GM13976 (cell line): ENCODE measurements at places on chromosomes 13 and 19.

GRCh38 chr19:47240996-47241918, 10.3 kb upstream of the BBC3 start:
- peak; percentile 85 for DNase-seq

- no peak for DNase-seq
These were observed 3.9 kb upstream of the NCAN start for GRCh38 chr19:19207637-19208572.

DNA sequence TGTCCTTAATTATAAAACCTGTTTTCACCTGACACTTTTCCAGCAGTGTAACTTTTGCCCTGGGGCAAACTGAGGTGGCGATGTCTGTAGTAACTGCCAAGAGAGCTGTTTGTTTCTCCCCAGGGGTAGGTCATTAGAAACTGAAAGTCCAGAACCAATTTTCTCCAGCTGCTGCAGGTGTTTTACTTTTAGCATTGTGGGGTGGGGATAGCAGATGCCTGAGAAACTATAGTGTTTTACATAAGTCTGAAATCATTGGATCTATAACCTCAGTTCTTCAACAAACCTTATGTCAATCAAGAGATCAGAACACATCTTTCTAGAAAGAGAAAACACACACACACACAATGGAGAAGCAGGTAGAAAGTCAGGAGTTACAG, 92.7 kb downstream of the LHFPL6 start:
- DNase-seq, result peak; percentile 19

GRCh38 chr19:14048443-14049153, 13.3 kb downstream of the PALM3 start:
- DNase-seq, result peak; percentile 80

DNA sequence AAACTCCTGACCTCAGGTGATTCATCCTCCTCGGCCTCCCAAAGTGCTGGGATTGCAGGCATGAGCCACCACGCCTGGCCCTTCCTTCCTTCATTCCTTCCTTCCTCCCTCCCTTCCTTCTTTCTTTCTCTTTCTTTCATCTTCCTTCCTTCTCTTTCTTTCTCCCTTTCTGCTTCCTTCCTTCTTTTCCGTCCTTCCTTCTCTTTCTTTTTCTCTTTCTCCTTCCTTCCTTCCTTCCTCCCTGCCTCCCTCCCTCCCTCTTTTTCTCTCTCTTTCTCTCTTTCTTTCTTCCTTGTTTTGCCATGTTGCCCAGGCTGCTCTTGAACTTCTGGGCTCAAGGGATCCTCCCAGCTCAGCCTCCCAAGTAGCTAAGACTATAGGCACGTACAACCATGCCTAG, 36.5 kb upstream of the MUC16 start:
- DNase-seq, result no peak

DNA sequence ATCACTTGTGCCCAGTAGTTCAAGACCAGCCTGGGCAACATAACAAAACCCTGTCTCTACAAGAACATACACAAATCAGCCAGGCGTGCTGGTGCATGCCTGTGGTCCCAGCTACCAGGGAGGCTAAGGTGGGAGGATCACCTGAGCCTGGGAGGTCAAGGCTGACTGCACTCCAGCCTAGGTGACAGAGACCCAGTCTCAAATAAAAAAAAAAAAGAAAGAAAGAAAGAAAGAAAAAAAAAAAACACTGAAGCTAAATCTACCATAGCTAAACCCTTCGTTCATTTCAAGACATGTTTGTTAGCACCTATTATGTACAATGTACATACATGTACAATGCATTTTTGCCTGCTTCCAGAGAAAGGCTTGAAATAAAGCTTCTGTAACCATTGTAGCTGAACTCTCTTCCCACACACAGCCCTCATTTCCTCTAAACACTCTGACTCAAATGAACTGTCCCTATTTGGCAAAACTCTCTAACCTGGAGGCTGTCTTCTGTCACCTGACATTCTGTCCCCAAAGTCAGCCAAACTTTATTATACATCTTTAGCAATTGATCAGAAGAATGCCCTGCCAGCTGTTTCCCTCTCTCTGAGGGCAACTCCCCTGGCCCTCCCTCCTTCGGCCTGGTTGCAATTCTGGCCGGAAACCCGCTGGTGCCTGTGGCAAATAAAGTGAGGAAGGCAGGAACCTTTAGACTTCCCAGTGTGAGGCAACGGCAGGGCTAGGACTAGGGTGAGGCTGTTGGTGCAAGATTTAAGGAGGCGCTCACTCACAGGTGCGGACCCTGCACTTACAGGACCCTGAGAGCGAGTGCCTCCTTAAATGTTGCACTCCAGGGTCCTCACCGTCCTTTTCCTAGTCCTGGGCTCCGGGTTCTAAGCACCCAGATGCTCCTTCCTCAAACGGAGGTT, 1.8 kb downstream of the ETHE1 start:
- peak; percentile 71 for DNase-seq

DNA sequence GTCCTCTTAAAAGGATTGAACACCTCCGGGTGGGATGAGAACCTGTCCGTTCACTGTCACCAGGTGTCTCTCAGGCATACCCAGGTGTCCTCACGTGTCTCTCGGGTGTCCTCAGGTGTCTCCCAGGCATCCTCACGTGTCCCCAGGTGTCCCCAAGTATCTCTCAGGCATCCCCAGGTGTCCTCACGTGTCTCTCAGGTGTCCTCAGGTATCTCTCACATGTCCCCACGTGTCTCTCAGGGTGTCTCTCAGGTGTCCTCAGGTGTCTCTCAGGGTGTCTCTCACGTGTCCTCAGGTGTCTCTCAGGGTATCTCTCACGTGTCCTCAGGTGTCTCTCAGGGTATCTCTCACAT, 33.8 kb downstream of the ATP4B start:
- DNase-seq, result no peak

GRCh38 chr13:51068501-51068900, 42.6 kb downstream of the C13orf42 start:
- DNase-seq, result no peak

- no peak for DNase-seq
These were observed 51.0 kb upstream of the PDX1 start for GRCh38 chr13:27868641-27869435.

- no peak for DNase-seq
These were observed at the start of gene KCTD15 for GRCh38 chr19:33796164-33796875. KCTD15 (plus strand) TSS chr19:33796870; CDS start chr19:33800455, 3,585 bp downstream.

- DNase-seq, result no peak
These were observed 32.1 kb upstream of the FARP1 start for GRCh38 chr13:98110749-98111148.

- no peak for DNase-seq
These were observed 5.6 kb downstream of the CDADC1 start for GRCh38 chr13:49253310-49253709.

DNA sequence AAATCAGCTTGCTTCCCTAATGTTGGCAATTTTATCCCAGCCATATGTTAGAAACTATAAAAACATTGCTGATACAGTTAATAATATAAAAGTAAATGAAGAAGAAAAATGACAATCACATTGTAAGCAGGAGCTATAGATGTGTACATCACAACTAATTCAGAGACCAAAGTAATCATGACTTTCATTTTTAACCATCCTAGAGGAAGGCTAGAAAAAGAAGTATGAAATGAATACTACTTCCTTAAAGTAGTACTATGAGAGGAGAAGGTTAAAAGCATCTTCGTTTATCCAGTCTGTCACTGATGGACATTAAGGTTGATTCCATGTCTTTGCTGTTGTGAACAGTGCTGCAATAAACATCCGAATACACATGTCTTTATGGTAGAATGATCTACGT, 135.5 kb downstream of the IRS2 start:
- no peak for DNase-seq

DNA sequence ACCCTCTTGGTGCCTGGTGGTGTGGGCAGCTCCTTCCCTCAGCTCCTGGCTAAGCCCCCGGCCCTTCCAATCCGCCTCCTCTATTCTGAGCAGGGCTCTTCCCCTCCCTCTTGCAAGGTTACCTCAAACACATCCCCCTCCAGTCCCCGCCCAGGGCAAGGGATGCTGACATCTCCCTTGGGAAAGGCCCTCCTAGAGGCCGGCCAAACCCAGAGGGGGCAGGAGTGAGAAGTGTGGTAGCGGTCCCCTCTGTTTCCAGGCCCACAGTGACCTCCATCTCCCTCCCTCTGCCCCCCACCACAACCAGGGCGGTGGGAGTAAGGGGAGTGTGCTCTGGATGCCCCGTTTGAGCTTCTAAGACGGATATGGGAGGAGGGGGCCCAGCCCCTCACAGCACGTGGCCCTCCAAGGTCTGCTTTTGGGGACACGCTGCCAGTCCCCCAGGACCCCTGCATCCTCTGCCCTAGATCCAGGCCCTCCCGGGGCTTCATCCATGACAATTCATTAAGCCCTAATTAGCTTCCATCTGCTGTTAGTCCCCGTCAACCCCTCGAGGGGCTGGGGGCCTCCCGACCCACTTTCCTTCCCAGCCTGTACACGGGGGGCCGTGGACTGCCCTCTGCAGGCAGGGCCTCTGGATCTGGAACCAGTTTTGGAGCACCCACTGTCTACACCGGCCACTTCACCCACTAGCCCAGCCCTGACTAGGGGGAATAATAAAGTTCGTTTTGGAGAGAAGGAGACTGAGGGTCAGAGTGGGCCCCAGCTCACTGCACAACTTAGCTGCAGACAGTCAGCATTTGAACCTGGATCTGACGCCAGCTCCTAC, 2.3 kb downstream of the LINGO3 start:
- no peak for DNase-seq

DNA sequence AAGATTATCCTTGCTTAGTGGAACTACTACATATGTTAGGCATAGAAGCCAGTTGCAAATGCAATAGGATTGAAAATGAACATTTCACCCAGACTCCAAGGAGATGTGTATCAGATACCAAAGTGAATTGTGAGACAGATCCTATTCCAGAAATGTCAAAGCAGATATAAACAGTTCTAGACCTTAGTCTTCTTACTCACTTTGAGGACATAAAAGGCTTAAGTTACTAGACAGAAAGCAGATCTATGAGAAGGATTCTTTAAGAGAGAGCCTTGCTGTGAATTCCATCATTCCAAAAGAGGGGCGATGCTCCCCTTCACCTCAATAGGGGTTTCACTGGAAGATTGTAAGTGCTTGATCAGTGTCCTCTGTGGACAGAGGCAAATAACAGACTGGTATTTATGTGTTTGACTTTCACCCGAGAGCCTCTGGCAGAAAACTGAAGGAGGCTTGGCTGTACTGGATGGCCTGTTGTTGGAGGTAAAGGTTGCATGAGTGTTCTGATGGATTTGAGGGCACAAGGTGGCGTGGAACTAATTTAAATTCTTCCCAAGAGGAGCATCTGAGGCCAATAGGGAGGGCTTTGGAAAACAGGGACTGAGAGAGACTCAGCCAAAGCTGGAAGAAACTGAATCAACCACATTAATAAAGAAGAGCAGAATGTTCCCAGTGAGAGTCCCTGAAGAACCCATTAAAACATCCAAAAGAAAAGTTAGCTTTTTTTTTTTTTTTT, 194.8 kb downstream of the DCLK1 start:
- no peak for DNase-seq

GRCh38 chr19:8036434-8037099, 16.0 kb upstream of the CCL25 start:
- no peak for DNase-seq

DNA sequence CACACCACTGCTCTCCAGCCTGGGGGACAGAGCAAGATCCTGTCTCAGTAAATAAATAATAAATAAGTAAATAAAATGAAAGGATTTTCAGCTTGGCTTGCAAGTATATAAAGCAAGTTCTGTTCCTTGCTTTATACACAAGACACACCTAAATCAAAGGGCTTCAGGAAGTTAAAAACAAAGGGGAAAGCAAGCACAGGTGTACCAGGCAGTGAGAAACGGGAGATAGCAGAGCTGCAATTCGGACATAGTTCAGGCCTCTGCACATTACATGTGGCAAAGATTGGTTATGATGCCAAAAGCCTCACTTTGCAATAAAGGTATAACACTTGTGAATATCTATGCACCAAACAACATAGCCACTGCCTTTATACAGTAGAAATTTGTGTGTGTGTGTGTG, 47.5 kb downstream of the MYO9B start:
- no peak for DNase-seq

DNA sequence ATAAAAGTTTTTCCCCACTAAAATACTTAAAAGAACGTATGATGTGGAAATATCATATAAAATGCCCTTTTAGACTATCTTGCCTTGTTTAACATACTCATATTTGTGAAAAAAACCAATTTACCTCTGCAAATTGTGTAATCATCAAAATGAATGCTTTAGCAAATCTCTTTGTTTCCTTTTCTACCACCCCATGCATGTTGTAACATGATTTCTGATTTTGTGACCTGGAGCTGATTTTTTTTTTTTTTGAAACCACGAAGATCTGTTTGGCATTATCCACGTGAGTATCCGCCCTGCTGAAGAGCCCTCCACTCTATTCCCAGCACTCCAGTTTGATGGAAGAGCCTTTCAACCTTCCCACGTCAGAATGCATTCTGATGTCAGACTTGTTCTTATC, 245.8 kb upstream of the NBEA start:
- DNase-seq, result no peak

DNA sequence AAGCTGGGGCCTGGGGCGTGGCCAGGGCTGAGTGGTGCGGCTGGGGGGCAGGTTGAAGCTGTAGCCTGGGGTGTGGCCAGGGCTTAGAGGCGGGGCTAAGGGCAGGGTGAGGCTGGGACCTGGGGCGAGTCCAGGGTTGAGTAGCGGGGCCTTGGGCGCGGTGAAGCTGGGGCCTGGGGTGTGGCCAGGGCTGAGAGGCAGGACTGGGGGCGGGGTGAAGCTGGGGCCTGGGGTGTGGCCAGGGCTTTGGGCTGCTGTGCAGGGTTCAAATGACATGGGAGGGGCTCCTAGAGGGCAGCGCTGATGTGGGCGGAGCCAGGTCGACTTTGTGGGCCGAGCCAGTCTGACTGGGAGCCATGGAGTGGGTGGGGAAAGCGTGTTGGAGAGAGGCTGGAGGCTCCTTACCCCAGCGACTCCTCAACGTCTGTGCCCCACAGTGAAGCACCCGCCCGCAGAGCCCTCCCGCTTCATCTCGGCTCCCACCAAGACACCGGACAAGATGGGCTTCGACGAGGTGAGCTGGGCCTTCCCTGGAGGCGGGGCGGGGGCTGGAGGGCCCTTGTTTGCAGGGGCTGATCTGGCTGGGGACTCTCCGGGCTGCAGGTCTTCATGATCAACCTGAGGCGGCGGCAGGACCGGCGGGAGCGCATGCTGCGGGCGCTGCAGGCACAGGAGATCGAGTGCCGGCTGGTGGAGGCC, 21.5 kb downstream of the COLGALT1 start:
- peak; percentile 53 for DNase-seq

- peak; percentile 82 for DNase-seq
These were observed 12.1 kb upstream of the GPR4 start for GRCh38 chr19:45613926-45614725.

GRCh38 chr13:28498481-28499115, 3.7 kb upstream of the FLT1 start:
- DNase-seq, result no peak

- no peak for DNase-seq
These were observed 45.4 kb downstream of the CCL25 start for GRCh38 chr19:8097681-8098567.

DNA sequence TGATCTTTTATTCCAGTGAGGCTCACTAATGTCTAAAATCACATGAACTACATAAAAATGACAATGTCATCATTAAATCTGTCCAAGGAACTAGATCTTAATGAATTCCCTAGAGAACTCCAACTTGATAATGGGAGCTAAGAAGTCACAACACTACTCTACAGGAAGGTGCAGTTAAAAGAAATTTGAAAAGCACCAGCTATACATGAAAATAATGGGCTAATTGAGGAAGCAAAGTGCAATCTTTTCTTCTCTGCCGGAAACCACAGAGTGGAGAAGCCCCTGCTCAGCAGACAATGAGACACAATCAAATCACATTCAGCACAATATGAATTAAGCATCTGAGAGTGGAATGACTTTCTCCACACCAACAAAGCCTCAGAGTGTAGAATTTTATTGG, 261.7 kb downstream of the LHFPL6 start:
- DNase-seq, result no peak
